ENCODE measurements at places on chromosomes 5 and 9. TPM values are rescaled to one million over a fixed set of nuclear protein-coding genes. Genes with fewer than 3 reads are reported as not detected.

The HMCN2 gene
- not detected for polyA plus RNA-seq

The TMEM252 gene
- polyA plus RNA-seq: 19.4 TPM

The SPATA31D4 gene
- polyA plus RNA-seq: 0.01 TPM

The ACTL7A gene
- polyA plus RNA-seq: not detected

The FOXD4 gene
- polyA plus RNA-seq: not detected

The PDGFRB gene
- 31.6 TPM for polyA plus RNA-seq

The IL33 gene
- polyA plus RNA-seq: 10.1 TPM

The IFNK gene
- polyA plus RNA-seq: not detected

The GALT gene
- 106 TPM for polyA plus RNA-seq

The HTR4 gene
- 2.8 TPM for polyA plus RNA-seq

The NEURL1B gene
- polyA plus RNA-seq: 2.7 TPM

The PCDHAC2 gene
- polyA plus RNA-seq: 0.72 TPM

The OR1N1 gene
- not detected for polyA plus RNA-seq

The PCDHB13 gene
- polyA plus RNA-seq: not detected

The KIF24 gene
- 1.5 TPM for polyA plus RNA-seq

The TLR4 gene
- 0.89 TPM for polyA plus RNA-seq

The FGD3 gene
- polyA plus RNA-seq: 2.7 TPM

The PCDHB4 gene
- not detected for polyA plus RNA-seq

The GRM6 gene
- polyA plus RNA-seq: not detected

The PCDHA11 gene
- not detected for polyA plus RNA-seq

The CARTPT gene
- 1.4 TPM for polyA plus RNA-seq

The PCDH12 gene
- under 0.01 TPM for polyA plus RNA-seq

The TCF7 gene
- polyA plus RNA-seq: 13.3 TPM

The FBP2 gene
- 0.24 TPM for polyA plus RNA-seq
